GM23338 (cell line): ENCODE measurements at places on chromosomes 5 and 9. TPM values are rescaled to one million over a fixed set of nuclear protein-coding genes. Genes with fewer than 3 reads are reported as not detected.
A peak's percentile ranks its signal among the peaks of the same experiment; 100 is the strongest.

- DNase-seq = no peak
Measured at GRCh38 chr9:68702493-68702892, 2.5 kb upstream of the PIP5K1B start.

- no peak for DNase-seq
Measured at GRCh38 chr9:86322973-86323644, 31.1 kb downstream of the TUT7 start.

Gene DMRT3
- not detected in 2 replicates for total RNA-seq

- no peak for DNase-seq
Measured at GRCh38 chr9:84045481-84046097, 65.0 kb downstream of the RMI1 start.

GRCh38 chr9:98430535-98431292, 175.3 kb upstream of the TBC1D2 start:
- DNase-seq = no peak

Gene SCGB3A2
- 27.0 and 36.1 TPM in 2 replicates for total RNA-seq

DNA sequence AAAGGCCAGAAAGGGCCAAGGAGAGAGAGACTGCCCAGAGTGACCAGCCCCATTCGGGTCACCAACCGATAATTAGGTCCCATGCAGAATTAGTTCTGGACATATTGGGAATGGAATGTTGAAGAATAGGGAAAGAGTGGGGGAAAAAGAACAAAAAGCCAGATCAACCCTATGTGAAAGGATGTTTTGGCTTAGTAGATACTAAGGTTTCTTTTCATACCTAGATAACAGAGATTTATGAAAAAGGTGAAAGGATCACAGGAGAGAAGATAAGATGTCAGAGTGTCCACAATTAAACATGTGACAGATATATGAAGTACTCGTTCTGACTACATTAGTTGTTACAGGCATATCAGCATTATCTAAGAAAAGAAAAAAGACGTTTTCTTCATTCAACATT, 52.1 kb downstream of the MARCHF3 start:
- no peak for DNase-seq

DNA sequence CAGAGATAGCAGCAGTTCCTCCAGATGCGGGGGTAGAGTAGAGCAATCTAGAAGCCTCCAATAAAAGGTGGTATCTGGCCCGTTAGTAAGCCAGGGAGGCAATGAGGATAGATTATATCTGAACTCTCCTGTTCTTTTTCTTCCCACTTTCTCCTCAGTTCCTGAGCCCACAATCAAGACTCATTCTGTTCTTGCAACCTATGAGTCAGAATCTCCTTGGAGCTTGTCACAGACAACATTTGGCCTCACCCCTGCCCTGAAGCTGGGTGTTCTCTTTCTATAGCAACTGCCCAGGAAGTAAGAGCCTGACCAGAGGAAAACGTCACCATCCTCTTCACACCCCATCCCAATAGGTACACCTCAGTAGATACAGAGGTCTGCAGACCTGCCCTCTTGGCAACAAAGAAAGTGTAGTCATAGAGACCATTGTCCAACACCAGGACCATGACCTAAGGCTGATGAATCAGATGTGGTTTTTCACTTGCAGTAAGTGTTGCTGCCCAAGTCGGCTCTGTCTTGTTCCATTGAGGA, 76.3 kb upstream of the PCA3 start:
- no peak for DNase-seq

DNA sequence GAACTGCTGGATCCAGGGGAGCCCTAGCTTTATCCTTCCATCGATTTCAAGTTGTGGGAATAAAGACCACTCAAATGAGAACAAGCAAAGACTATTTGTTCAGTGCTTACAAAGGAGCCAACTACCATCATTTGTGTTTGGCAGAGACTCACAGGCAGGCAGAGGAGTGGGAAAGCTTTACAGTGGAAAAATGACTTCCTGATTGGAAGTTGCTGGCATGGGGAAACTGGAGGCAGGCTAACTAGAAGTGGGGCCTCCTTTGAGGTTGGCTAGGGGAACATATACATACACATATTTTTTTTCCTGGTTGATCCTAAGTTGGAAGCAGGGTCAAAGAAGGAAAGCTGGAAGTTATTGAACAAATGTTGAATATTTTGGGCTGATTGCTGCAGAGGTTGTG, 121.7 kb downstream of the ACTBL2 start:
- no peak for DNase-seq

Gene MRNIP
- total RNA-seq = 29.4 and 34.4 TPM in 2 replicates

GRCh38 chr5:66351813-66352212, 207.7 kb downstream of the SREK1 start:
- no peak for DNase-seq

GRCh38 chr5:172726966-172727365, 44.0 kb downstream of the DUSP1 start:
- DNase-seq = no peak

DNA sequence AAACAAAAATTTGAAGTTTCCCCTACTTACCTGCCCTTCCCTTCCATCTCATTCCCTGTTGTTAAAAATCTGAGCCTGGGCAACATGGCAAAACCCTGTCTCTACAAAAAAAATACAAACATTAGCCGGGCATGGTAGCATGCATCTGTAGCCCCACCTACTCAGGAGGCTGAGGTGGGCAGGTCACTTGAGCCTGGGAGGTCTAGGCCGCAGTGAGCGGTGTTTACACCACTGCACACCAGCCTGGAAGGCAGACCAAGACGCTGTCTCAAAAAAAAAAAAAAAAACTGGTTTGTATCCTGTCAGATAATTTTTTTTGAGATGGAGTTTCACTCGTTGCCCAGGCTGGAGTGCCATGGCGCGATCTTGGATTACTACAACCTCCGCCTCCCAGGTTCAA, 16.3 kb upstream of the REEP5 start:
- no peak for DNase-seq

GRCh38 chr5:148902478-148902877, 76.1 kb downstream of the ADRB2 start:
- DNase-seq = no peak

Gene FLT4
- total RNA-seq = 13.8 and 17.3 TPM in 2 replicates

DNA sequence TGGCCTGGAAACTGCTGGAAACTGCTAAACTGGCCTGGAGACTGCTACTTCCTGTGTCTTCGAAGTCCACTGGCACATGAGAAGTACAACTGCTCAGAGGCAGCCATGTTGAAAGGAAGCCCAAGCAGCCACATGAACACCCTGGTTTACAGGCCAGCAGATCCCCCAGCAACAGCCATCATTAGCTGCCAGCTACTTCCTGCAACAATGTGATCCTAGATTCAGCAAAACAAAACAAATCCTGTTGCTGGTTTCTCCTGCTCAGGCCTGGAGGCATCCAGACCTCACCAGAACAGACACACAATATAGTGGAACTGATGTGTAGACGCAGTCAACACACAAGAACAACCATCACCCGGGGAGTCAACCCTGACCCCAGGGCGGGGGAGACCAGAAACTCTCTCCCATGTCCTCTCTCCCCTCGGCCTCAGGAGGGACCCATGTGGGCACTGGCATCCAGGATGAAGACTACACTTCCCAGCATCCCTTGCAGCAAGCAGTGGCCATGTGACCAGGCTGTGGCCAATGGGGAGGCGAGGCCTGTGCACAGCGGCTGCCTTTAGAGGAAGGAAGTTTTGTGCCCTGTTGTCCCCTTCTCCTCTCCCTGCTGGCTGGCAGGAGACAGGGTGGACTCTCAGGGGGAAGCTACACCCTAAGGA, 9.2 kb upstream of the LCN15 start:
- DNase-seq = peak; percentile 89

Gene GAPT
- total RNA-seq = not detected in 2 replicates

DNA sequence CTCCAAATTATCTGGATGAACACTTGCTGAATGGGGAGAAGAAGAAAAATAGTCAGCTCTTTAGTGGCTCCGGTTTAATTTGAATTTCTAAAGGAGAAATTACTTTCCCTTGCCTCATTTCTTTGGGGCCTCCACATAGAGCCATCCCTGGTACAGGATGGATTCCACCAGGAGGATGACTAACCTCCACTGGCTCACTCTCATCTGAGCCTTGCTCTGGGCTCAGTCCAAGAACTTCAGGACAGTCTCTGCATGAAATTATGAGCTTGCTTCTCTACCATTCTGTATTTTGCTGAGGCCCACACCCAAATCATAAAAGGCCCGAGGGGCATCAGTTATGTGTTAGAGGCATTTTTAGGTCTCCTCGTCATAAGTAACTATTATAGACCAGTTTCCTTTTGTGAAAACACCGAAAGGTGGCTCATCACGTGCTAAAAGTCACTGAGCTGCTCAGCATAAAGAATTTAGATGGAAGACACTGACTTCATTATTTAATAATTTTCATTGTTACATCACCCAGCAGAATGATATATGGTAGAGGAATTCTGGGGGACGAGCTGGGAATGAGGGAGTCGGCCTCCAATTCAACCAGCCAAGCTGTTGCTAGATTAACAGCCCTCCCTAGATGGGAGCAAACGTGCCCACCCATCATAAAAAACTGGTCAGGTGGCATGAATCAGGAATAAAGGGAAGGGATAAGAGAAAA, 222.1 kb downstream of the TARS1 start:
- DNase-seq = no peak

DNA sequence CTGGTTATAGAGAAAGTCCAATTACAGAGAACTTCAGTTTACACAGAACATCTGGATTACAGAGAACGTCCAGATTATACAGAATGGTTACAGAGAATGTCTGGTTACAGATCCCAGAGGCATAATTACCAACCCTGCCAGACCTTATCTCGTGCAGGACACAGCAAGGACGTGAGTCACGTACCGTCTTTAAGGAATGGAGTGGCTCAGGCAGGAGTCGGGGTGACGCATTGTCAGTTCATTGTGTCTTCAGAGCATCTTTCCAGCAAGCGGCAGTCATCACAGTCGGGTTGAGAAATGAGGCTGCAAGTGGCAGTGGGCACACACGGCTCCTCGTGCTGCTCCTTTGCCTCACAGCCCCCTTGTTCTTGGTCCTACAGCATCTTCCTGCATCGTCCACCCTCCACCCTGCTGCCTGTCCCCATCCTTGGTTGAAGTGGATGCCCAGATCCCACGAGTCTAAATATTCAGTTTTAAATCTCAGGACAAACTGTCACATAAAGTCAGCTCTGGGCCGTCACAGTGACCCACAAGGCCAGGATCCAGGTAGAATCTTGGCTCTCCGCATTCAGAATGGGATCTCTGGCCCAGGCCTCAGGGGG, 30.0 kb upstream of the SLC6A19 start:
- no peak for DNase-seq

Gene CCL28
- 3.4 and 5.7 TPM in 2 replicates for total RNA-seq

Gene C9orf153
- 0.12 TPM in 1 of 2 replicates, not detected in the other for total RNA-seq

DNA sequence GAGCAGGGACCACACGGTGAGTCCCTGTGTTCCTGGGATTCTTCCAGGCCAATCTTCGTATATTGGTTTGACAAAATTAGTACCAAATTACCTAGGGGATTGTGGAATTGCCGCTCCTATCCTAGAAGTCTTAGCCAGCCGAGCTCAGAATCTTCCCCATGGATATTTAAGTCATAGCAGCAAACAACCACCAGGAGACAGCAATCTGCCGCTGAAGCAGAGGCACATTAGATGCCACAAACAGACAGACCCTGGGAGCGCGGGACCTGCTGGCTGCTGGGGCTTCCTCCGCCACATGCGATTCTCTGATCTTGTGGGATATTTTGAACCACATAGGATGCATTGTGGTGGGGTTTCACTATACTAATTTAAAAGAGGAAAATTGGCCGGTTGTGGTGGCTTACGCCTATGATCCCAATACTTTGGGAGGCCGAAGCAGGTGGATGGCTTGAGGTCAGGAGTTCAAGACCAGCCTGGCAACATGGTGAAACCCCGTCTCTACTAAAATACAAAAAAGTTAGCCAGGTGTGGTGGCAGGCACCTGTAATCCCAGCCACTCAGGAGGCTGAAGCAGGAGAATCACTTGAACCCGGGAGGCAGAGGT, 31.7 kb upstream of the ZBTB43 start:
- DNase-seq = peak; percentile 87
